ENCODE measurements at places on chromosomes 5 and 9.

- no peak for DNase-seq
Observed at GRCh38 chr9:20725675-20726074, 41.6 kb downstream of the FOCAD start.

DNA sequence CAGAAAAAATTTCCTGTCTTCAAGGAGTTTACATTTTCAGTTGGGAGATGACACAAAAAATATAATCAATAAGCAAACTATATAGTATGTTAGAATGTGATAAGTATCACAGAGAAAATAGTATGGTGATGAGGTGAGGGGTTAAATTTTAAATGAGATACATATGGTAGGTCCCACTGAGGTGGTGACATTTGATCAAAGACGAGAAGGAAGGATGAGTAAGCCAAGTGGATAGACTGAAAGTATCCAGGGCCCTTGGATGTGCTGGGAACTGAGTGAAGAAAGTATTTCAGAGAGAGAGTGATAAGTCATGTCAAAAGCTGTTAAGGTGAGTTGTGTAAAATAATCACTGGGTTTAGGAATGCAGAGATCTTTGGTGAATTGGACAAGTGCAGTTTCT lies 3.5 kb downstream of the CCDC192 start:
- DNase-seq = no peak

DNA sequence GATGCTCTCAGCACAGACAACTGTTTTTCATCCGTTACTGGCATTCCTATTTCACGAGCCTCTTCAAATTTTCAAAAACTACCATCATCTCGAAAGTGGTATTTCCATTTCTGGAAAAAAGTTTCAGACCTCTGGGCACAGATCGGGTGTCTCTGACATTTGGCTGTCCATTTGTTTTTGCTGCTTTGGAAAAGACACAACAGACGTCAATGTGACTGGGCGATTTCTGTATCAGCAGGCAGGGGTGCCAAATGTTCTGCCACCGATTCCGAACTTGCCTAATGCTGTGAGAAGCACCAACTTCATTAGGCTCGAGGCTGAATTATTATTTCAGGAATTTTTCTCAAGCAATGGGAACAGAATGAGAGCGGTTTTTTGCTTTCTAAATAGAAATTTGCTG lies 105.6 kb downstream of the ARSB start:
- DNase-seq = no peak

DNA sequence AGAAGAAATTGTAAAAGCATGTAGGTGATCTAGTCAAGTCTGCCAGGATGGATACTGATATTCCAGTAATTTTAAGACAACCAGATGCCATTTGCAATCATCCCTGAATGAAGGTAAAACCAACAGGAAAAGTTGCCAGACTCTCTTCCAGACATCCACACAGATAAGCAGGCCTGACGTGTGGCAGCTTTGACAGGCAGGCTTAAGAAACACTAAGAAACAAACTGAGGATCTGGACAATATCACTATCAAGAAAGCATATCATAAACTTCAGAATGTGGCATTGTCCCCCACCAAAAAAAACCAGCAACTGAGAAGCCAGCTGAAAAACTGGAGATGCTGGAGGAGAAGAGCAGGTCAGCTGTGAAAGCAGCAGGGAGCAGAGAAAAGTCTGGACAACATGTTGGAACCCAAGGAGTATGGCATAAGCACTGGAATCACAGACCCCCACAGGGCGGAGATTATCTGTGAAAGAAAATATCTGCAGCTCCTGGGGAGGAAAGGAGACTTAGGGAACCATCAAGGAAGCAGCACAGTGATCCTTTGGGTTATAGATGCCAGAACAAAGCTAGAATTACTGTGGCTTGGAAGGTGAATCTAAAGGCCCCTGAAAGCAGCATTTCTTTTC lies 307.0 kb downstream of the CWC27 start:
- DNase-seq = no peak

GRCh38 chr9:107586493-107586892 lies 96.9 kb upstream of the KLF4 start:
- DNase-seq = no peak

DNA sequence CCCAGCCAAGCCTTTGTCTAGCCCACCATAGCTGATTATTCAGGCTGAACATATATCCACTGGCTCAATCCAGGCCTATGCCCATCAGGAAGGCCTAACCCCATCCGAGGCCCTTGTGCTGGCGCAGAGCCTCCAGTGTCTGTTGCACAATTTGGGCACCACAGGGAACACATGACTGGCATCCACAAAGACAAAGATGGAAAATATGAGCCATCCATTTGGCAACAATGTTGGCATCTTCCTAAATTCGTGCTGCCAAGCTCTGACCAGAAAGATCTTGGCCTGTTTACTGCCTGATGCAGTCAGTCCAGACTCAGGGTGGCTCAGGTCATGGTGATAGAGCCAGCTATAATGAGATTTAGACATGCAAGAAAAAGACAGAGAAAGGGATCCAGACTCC lies 233.8 kb downstream of the PIK3R1 start:
- DNase-seq = no peak

DNA sequence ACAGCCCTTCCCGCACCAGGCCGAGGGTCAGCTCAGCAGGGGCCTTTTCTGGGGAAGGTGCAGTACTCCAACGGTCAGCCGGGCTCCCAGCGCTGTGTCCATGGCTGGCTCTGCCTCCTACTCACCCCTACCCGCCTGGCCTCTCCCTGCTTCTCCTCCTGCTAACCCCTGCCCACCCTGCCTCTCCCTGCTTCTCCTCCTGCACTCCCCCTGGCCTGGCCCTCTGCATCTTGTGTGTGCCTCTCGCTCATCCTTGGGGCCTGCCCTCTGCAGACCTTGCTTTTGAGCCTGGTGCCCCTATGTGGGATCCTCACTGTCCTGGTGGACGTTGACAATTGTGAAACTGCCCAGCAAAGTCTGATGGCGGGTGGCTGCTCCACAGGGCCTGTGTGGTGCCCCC lies 274.6 kb upstream of the IRX2 start:
- DNase-seq = no peak

DNA sequence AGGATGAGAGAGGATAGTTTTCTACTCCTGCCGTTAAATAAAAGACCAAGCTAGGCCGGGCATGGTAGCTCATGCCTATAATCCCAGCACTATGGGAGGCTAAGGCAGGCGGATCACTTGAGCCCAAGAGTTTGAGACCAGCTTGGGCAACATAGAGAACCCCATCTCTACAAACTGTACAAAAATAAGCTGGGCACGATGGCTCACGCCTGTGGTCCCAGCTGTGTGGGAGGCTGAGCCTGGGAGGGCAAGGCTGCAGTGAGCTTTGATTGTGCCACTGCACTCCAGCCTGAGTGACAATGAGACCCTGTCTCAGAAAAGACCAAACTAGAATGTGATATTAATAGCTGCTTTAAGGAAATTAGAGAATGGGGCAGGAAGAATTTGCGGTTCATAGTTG lies 158.4 kb downstream of the NIPBL start:
- no peak for DNase-seq

DNA sequence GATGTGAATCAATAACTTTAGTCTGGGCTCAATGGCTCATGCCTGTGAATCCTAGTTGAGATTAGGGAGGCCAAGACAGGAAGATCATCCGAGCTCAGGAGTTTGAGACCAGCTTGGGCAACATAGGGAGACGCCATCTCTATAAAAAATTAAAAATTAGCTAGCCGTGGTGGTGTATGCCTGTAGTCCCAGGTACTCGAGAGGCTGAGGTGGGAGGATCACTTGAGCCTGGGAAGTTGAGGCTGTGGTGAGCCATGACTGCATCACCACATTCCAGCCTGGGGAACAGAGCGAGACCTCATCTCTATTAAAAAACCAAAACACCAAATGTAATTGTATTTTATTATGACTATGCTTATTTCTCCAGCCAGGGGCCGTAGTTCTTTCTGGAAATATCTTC lies 69.6 kb upstream of the NR5A1 start:
- DNase-seq = no peak

- peak; percentile 56 for DNase-seq
Observed at GRCh38 chr5:45038366-45038987, 229.7 kb downstream of the MRPS30 start.

- peak; percentile 77 for DNase-seq
Observed at GRCh38 chr9:136799854-136800657, 3.9 kb downstream of the CCDC183 start.

GRCh38 chr9:76866689-76867088 lies 39.2 kb downstream of the PRUNE2 start:
- peak; percentile 97 for DNase-seq

GRCh38 chr5:20601678-20602100 lies 613.7 kb upstream of the CDH18 start:
- peak; percentile 86 for DNase-seq

GRCh38 chr9:98391867-98392266 lies 136.4 kb upstream of the TBC1D2 start:
- no peak for DNase-seq

DNA sequence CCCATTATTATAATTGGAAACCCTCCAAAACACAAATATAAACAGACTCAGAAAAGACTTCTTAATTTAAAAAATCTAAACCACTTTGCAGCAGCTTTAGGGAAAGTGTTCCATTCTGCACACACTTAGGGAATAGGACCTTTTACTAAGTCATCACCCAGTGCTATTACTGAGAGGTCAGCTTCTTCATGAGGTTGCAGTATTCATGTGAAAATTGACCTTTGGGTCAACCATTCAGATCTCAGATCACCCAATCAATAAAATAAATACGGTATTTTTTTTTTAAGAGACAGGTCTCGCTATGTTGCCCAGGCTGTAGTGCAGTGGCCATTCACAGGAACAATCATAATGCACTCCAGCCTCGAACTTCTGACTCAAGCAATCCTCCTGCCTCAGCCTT lies 21.8 kb downstream of the NR6A1 start:
- DNase-seq = no peak

- no peak for DNase-seq
Observed at GRCh38 chr5:58834242-58835225, 251.7 kb downstream of the RAB3C start.

- no peak for DNase-seq
Observed at GRCh38 chr5:58671155-58671554, 88.3 kb downstream of the RAB3C start.

- DNase-seq = no peak
Observed at GRCh38 chr5:178074266-178074952, 38.9 kb upstream of the N4BP3 start.

DNA sequence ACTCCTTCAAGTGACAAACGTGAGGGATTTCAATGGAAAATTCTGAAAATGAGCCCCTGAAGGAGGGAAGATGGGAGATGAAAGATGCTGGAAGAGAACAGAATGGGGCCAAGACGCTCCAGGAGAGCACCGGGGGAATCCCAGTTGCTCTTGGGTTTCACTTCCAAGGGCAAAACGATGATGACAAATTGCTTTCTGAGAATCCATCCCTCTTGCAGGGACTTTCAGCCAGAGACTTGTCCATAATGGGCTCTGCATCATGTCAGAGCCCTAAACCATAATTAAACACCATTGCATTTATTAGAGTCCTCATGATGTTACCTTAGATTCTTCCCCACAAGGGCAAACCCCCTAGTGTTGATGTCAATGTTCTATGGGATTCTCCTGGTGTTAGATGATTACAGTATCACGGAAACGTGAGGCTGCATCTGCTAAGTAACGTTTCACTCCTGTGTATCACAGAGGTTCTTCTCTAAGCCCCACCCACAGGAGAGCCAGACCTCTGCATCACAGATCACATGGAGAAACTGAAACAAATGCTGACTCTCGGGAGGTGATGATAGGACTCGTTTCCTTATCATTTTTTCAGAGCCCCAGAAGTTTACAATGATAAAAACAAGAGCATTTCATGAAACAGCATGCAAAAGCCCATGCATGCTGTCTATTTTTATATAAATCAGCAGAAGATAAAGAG lies 114.4 kb downstream of the TENT4A start:
- DNase-seq = peak; percentile 37

- no peak for DNase-seq
Observed at GRCh38 chr5:31021181-31021624, 172.3 kb upstream of the CDH6 start.

DNA sequence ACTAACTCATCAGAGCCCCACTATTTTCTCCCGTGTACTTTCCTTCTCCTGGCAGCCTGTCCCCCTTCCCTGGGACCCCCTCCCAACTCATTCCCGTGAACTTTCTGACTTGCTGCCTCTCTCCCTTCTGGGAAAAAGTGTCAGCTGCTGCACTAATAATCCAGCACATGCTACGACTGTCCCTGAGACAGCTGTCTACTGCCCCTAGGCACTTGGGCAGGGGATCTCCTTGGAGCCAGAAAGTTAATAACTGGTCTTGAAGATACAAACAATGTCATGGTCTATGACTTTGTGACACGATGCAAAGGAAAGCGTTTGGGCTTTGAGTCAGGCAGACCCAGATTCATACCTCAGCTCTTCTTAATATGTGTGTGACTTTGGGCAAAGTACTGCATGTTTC lies 10.1 kb upstream of the RNF183 start:
- no peak for DNase-seq

GRCh38 chr5:160497878-160498277 lies 76.2 kb downstream of the PTTG1 start:
- DNase-seq = no peak

DNA sequence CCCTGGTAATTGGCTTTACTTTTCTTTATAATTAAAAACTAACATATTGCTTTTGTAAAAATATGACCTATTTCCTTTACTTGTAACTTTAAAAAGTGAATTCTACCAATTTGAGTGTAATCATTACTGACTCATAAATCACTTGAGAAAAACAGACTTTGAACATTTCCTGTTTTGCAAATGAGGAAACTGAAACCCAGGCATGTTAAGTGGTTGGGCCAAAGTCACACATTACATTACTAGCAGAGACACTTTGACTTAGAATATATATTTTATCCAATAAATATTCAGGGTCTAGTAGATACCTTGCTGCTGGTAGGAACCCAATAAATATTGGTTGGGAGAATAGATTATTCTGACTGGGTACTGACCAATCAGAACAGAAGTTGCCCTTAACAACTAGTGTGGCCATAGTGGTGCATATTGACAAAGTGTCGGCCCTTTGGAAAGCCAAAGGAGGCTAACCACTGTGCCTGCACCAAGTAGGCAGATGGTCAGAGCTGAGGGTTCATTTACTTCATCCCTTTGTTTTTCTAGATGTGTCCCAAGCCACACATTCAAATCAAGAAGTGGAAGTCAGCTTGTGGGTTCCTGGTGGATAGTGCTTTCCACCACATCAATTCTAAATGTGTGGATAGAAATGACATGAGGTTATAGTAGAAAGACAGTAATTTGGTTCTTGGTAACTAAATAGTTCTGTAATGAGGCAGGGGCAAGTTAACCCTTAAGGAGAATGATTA lies 365.1 kb upstream of the RIOK2 start:
- no peak for DNase-seq

GRCh38 chr5:63794296-63794695 lies 167.9 kb downstream of the HTR1A start:
- DNase-seq = no peak

- no peak for DNase-seq
Observed at GRCh38 chr9:124598048-124598447, 90.8 kb upstream of the NR5A1 start.

GRCh38 chr9:137247135-137247915 lies 3.8 kb upstream of the STPG3 start:
- DNase-seq = no peak

GRCh38 chr9:107127608-107128007 lies 155.5 kb upstream of the RAD23B start:
- no peak for DNase-seq
